ENCODE measurements at places on chromosomes 12 and 14.

- no peak for DNase-seq
These were observed 183.8 kb upstream of the HMGA2 start for GRCh38 chr12:65640489-65640901.

- no peak for DNase-seq
These were observed 78.8 kb upstream of the PDE3A start for GRCh38 chr12:20289520-20289919.

GRCh38 chr12:7101047-7101693 lies 7.8 kb downstream of the C1RL start:
- no peak for DNase-seq

- peak; percentile 40 for DNase-seq
These were observed 59.7 kb upstream of the NAP1L1 start for GRCh38 chr12:76144245-76144549.

- DNase-seq = peak; percentile 74
These were observed 5.1 kb upstream of the ZNF839 start for GRCh38 chr14:102314242-102315011.

- DNase-seq = no peak
These were observed 137.2 kb upstream of the PELI2 start for GRCh38 chr14:55980970-55981369.

- DNase-seq = no peak
These were observed 15.4 kb upstream of the BEST3 start for GRCh38 chr12:69714542-69714941.

DNA sequence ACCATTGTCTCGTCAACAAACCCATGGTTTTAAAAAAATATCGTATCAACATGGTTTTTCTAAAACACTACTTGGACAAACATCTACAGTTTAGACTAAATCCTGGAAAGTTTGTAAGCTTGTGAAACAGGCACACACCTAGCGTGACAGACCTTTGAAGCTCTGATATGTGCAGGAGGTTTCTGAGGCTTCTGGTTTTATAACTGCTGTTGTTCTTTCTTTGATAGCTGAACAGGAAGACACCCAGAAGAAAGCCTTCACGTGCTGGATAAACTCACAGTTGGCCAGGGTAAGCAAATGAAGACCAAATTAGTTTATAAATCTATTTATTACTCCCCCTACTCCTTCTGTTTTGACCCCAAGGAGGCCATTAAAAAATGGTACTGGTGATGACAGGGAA lies 87.6 kb downstream of the SYNE2 start:
- DNase-seq = no peak

GRCh38 chr14:81584495-81584894 lies 50.8 kb upstream of the SEL1L start:
- no peak for DNase-seq

DNA sequence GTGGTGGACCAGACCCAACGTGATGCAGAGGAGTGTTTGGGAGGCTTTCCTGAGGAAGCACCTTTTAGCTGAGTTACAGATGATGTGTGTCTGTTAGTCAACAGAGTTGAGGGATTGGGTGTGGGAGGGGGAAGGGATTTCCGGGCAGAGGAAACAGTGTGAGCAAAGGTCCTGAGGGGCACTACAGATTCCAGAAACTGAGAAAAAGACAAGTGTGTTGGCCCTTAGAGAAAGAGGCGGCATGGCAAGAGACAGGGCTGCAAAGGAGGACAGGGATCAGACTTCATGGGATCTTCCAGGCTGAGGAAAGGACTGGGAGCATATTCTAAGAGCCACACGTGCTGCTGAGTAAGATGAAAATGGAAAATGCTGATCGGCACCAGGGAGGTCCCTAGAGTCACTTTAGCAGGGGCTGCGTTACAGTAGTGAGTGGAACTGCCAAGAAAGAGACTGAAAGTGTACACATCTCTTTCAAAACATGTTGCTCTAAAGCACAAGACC lies 9.4 kb upstream of the RPS6KL1 start:
- DNase-seq = no peak

GRCh38 chr14:102540315-102541028 lies 30.9 kb upstream of the ANKRD9 start:
- DNase-seq = peak; percentile 71

- DNase-seq = peak; percentile 37
These were observed at the start of gene KCNA5 for GRCh38 chr12:5043589-5044419. Gene KCNA5, plus strand, starts transcription at chr12:5043879. Its CDS starts 269 bp downstream, at chr12:5044148.

DNA sequence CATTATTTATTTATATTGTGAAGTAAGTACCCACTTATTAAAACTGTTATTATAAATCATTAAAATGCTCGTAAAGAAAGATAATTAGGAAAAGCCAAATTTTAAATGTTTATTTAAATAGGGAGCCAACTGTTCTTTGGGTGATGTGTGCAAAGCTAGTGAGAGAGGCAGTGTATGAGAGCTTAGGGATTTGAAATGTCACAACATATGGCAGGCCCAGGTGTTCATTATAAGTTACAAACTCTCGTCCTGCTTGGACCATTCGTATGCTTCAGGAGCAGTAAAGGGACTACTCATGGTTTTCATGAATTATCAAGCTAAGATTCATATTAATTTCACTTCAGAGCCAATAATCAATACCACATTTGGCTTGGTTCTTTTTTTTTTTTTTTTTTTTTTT lies 154.5 kb downstream of the TGFB3 start:
- no peak for DNase-seq

DNA sequence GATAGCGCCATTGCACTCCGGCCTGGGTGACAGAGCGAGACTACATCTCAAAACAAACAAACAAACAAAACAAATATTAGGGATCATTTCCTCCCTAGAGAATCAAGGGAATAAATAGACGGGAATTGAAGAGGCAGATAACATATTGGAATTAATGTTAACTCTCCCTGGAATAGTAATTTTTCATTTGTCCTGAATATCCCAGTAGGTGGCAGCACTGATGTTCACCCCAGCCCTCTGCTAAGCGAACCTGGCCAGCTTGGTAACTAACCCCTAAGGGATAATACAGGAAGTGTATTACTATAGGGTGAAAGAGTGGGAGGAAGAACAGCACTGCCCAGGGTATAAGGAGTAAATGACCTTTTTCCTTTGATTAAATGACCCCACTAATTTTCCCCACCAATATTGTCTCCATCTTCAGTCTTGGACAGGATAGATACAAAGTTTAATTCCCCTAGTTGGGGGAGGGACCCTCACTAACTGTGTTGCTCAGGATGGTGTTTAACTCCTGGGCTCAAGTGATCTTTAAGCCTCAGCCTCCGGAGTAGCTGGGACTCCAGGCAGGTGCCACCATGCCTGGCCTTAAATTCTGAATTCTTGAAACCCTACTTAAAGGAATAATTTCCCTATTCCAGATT lies 40.5 kb downstream of the SLC2A14 start:
- no peak for DNase-seq

DNA sequence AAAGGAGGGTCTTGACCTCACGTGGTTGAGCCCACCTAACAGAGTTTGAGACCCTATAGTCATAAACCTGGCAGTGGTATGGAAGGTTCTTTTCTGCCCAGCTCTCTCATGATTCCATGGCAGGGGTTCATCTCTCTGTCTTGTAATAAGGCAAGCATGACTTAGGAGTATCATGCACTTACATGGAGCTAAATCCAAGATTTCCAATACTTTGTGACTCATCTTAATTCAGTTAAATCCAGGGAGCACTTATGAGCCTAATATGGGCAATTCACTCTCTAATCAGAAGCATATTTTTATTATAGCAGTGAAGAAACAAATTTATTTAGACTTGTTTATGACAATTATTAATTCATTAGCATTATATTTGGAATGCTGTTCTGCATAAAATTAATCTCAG lies 131.8 kb upstream of the CPSF6 start:
- DNase-seq = no peak

- DNase-seq = no peak
These were observed 713.2 kb downstream of the FLRT2 start for GRCh38 chr14:86243158-86243557.

DNA sequence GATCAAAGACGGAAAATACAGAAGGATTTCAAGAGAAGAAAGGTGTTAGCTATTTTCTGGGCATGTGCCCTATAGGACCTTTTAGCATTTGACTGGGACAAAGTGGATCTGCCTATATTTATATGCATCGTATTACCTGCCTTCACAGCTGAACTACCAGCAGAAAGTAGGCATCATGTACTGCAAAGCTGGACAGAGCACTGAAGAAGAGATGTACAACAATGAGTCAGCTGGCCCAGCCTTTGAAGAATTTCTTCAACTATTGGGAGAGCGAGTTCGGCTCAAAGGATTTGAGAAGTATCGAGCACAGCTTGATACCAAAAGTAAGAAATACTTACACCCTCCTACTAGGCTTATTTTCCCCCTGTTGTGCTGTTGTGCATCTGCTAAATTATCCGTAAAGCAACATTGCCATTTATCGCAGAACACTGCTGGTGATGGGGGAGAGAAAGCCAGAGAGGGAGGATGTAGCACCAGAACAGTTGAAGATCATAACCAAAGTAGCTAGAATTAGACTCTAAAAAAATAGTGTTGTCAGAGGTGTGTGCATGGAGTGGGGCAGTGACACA lies 282.0 kb upstream of the RGS6 start:
- DNase-seq = no peak

GRCh38 chr14:58826845-58827686 lies 189.3 kb downstream of the DACT1 start:
- no peak for DNase-seq

DNA sequence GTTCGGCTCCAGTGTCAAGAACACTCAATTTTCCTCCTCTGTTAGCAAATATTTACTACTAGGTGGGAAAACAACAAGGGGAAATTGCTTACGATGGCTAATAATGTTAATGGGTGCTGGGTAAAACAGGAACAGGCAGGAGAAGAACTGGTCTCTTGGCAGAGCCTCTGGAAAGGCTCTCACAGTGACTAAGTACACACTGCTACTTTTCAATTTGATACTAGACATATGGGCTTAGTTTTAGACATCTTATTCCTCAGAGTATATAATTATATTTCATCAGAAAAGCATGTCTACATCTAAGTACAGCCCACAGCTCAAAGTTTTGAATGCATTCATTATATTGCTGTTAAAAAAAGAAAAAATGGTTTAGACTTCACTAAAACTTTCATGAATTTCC lies 65.4 kb upstream of the SAV1 start:
- no peak for DNase-seq

- peak; percentile 58 for DNase-seq
These were observed 22.4 kb downstream of the CALM1 start for GRCh38 chr14:90419200-90419599.

DNA sequence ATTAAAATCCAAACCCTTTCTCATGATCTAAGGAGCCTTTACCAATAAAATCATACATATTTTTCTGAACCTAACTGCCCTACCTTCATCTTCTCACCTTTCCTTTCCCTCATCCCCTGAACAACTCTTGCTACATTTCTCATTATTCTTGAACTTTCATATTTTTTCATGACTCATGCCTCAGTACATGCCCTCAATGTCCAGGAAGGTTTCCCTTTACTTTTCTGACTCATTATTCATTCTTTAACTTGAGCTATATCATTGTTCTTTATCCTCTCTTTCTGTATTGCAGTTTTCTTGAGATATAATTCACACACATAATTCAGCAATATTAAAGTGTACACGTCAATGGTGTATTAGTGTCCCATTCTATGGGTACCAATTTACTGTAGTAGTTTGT lies 231.0 kb downstream of the ALG10B start:
- no peak for DNase-seq

DNA sequence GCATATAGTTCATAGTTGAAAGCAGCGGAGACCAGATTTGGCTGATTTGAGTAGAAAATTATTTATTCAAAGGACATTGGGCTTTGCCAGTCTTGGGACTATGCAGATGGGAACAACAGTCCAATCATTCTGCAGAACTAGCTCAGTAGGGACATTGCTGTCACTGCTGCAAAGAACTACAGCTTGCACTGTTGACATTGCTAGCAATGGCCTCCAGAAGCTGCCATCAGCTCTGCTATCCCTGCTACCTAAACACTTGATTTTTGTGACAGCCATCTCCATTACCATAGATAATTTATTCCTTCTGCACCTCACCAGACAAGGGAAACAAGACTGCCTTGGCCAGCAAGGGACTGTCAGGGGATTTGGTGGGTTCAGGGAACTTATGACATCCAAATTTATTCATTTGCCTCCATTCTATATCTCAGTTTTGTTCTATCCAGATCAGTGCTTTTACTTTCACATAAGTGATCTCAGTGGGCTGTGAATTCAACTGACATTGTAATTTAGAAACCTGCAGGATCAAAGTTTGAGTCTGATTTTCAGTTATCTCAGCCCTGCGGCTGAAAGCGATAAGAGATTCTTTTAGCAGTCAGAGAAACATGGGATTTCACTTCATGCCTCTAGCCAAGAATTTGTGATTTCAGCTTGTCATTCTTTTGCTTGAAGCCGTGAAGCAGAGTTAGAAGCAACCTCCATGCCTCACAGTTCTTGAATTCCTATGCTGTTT lies 136.7 kb upstream of the FBXO33 start:
- no peak for DNase-seq

- no peak for DNase-seq
These were observed 267.6 kb upstream of the SFSWAP start for GRCh38 chr12:131443019-131444000.

DNA sequence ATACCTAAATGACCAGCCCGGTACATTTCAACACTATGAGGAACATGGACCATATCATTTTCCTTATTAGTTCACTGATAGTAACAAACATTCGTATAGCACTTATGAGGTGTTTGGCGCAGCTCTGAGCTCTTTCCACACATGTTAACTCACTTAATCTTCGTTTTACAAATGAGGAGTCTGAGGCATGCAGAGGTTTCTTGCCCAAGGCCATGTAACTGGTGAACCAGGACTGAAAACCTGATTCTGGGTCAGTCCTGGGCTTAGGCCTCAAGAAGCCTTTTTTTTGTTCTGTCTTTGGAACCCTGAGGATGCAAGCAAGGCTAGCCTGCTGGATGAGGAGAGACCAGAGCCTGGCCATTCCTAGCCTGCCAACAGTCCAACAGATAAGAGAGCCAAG lies 55.0 kb downstream of the C14orf132 start:
- DNase-seq = no peak

GRCh38 chr14:100834082-100834793 lies 8.3 kb downstream of the MEG3 start:
- DNase-seq = no peak

DNA sequence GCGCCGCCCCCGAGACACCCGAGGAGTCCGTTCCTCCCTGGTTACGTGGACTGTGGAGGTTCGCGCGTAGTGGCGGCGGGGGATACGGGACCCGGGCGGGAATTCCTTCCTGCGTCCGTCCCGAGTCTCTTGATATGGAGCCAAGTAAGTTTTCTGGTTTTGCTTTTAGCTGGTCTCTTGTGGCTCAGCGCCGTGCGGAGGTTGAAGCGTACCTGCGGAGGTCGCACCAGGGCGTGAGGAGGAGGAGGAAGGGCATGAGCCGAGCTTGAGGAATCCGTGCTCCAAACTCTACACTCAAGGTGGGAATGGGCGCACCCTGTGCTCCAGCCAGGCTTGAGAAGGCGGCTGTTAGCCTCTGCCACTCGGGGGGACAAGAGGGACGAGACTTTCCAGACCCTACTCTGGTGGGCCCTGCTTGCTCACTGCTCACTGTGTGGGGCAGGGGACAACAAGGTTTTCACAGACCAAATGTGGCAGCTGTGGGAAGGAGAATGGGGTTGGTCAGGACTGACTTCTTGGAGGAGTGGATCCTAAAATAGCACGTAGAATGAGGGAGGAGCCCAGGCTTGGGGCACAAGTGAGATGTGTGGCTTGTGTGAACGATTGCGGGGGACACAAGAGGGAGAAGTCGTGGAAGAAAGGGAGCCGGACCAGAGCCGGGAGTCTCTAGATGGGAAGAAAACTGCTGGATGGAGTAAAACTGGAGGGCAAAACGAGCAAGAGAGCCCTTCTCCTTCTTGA lies 577 bp downstream of the ATG101 start:
- DNase-seq = no peak

- peak; percentile 80 for DNase-seq
These were observed 70.0 kb upstream of the DICER1 start for GRCh38 chr14:95227279-95227860.
